ENCODE measurements at places on chromosomes 7 and 10.

- DNase-seq, result no peak
Observed at GRCh38 chr10:75400771-75401568, 594 bp downstream of the ZNF503 start.

DNA sequence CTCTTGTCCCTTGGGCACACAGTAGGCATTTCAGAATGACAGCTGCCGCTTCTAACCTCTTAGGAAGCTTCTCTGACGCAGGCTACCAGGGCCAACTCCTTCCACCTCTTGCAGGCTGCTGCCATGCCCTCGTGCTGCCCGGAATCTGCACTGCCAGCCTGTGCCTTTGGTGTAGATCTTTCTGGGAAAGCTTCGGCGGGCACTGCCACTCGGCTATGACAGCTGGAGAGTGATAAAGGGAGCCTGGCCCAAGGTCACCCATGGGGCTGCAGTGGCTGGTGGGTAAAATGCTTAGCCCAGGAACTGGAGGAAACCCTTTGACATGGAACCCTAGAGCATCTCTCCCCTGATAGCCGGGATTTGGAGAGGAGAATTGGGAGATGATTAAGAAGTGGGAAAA is 78.0 kb upstream of the C1QL3 start:
- no peak for DNase-seq

DNA sequence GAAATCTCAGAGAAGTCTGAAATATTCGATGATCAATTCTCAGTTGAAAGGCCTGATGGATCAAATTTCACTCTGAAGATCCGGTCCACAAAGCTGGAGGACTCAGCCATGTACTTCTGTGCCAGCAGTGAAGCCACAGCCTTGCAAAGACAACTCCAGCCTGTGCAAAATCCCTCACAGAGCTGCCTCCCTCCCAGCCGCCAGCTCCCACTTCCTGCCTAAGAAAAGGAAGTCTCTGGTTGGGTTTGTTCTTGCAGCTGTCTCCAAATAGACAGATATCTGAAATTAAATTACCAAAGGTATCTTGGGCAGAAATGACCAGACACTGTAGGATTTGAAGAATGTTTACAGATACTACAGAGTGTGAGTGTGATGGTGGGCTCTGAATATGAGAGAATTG is 43.4 kb upstream of the PRSS58 start:
- DNase-seq, result no peak

DNA sequence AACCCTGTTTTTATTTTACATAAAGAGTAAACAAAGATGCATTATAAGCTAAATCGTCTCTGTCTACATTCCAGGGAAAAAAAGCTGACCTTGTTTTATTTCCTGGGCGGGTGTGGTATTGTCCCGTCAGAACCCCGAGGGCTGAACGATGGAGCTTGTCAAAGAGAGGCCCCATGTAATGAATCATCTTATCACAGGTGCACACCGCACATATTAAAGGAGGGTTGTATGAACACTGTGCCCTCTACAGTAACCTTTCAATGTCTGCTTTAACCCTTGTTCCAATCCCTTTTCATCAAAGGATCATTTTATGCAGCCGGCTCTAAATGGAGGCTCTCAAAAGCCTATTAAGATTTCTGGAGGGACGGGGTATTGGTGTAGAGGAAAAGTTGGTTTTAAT is 158.5 kb upstream of the YAE1 start:
- no peak for DNase-seq

GRCh38 chr10:79179164-79179956 is 110.6 kb downstream of the ZMIZ1 start:
- DNase-seq, result no peak

GRCh38 chr10:110747609-110748464 is 103.7 kb downstream of the RBM20 start:
- DNase-seq, result no peak
